ENCODE measurements at places on chromosomes 13 and 19.

- no peak for DNase-seq
Measured at GRCh38 chr19:33767898-33768413, 28.7 kb upstream of the KCTD15 start.

- DNase-seq = no peak
Measured at GRCh38 chr13:67520886-67521285, 290.8 kb upstream of the PCDH9 start.

DNA sequence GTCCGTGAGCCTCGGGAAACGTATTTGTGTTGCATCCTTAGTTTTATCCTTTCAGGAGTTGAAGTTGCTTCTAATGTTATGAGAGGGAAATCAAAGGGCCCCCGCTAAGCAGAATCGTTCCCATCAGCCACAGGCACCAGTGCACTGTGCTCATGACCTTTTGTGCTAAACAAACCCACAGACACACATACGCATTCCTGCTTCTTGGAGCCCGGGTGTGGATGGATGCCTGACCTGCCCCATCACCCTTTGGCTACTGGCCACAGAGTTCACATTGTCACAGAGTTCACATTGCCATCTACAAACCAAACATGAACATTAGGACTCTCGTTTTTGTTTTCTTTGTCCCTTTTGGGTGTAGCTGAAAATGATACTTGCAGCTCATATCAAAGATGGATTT lies 47.2 kb downstream of the CHST8 start:
- no peak for DNase-seq

- no peak for DNase-seq
Measured at GRCh38 chr13:112003396-112003795, 63.6 kb upstream of the SOX1 start.

DNA sequence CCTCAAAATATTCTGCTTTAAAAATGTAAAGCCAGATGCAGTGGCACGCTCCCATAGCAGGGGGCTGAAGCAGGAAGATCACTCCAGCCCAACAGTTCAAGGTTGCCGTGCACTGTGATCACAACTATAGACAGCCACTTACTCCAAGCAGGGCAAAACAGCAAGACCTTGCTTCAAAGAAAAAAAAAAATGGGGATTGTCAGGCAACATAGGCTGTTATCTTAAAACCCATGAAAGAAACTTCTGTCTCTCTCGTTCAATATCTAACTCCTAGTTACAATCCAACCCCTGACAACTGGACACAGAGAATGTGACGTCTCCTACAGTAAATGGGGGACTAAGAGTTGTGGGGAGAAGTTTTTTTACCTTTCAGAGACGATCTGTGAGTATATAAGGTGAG lies 17.4 kb downstream of the ELF1 start:
- no peak for DNase-seq

- DNase-seq = no peak
Measured at GRCh38 chr19:33290956-33291622, 11.2 kb downstream of the CEBPA start.

DNA sequence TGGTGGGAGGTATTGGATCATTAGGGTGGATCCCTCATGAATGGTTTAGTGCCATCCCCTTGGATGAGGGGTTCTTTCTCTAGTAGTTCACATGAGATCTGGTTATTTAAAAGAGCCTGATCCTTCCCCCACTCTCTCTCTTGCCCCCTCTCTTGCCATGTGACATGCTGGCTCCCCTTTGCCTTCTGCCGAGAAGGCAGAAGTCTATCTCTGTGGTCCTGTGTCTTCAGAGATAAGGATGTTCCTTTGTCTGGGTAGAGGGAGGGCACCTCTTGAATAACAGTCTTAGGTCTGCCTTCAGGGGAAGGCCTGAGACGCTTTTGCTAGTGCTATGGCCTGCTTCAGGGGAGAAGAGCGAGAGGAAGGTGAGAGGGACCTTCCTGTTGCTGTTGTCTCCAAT lies 2.0 kb upstream of the ZDHHC20 start:
- DNase-seq = no peak

- DNase-seq = no peak
Measured at GRCh38 chr13:60837806-60838205, 440.8 kb downstream of the TDRD3 start.

GRCh38 chr19:16671652-16672274 lies 10.8 kb downstream of the TMEM38A start:
- no peak for DNase-seq

DNA sequence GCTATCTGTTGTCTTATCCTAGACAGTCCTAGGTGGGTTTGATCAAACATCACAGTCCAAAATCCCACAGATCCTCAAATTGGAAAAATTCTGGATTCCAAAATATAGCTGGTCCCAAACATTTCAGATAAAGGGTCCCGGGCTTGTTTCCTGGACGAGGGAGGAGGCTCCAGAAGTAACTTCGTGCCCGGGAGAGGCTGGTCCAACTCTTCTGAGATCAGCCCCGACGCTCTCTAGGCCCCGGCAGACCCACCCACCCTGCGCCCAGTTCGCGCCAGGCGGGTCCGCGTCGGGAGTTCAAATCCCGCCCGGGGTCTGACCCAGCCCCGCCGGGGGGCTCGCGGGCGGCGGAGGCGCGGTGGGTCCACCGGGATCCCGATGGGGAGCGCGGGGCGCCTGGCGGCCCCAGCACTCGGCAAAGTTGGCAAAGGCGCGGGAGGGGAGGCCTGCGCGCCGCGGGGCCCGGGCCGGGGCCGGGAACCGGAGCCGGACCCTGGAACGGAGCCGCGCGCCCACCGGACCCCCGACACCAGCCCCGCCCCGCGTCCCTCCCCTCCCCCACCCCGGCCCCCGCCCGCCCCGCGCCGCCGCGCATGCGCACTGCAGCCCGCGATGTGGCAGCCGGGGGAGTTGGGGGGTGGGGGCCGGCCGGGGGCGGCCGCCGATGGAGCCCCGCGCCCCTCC lies 513 bp downstream of the MIER2 start:
- no peak for DNase-seq

- no peak for DNase-seq
Measured at GRCh38 chr19:45528149-45528743, 21.0 kb downstream of the VASP start.

- DNase-seq = no peak
Measured at GRCh38 chr13:63540061-63540460, 2124.4 kb upstream of the PCDH20 start.

DNA sequence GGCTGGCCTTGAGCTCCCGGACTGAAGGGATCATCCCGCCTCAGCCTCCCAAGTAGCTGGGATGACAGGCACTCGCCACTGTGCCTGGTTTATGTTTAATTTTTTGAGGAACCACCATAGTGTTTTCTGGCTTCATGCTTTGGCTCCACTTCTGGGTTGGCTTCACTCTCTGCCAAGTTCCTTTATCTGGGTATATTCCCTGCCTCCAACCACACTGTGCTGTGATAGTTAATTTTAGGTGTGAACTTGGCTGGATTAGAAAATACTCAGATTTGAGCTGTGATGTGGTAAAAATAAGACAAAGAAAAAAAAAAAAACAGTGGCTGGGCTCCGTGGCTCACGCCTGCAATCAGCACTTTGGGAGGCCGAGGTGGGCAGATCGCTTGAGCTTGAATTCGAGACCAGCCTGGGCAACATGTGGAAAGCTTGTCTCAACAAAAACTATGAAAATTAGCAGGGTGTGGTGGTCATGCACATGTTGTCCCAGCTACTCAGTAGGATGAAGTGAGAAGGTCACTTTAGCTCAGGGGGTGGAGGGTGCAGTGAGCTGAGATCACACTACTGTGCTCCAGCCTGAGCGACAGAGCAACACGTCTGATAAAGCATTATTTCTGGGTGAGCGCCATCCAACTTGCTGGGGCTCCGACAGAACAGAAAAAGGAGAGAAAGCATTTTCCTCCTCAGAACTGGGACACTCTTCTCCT lies 7.5 kb upstream of the ILF3 start:
- no peak for DNase-seq

- DNase-seq = no peak
Measured at GRCh38 chr13:80072231-80072630, 268.7 kb downstream of the SPRY2 start.

DNA sequence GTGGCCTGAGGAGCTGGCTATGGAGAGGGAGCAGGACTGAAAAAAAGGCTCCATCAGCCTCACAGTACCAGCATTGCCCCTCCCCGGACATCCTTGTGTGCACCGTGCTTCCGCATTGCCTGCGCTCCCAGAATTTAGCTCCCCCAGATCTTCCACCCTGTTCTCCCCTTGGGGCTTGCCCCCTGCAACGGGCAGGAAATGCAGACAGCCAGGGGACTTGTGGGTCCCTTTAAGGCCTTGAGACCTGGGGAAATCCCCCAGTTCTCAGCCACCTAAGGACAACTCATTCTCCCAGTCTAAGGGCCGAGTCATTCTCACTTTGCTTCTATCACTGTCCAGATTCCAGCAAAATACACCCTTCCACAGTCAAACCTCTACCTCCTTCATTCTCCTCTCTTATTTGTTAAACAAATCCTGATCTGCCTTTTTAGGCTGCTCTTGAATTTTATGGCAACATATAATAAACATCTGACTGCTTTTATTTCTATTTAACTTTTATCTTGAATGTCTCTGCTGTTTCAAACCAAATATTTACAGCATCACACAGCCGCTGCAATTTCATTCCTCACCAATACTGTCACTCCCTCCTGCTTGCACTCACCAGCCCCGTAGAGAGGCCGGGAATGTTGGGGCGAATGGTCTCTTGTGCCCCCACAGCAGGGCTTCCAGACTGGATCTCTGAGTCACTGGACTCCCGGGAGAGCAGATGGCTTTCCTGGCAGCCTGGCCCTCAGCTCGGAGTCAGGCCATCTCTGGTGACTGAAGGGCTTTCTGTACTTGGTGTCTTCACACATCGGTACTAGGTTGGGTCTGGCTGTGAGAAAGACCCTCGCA lies 221.9 kb downstream of the TSHZ3 start:
- DNase-seq = peak; percentile 17

- peak; percentile 79 for DNase-seq
Measured at GRCh38 chr13:99269627-99270241, 11.6 kb upstream of the GPR18 start.

Measured in Ammon's horn (tissue), 1 donor.